NCI-H524 treated with DMSO at 0.1 percent for 48 hours (cell line): ENCODE measurements at places on chromosomes 7 and 10.
A peak's percentile ranks its signal among the peaks of the same experiment; 100 is the strongest.

- peak; percentile 72 for DNase-seq
Observed at GRCh38 chr7:106660862-106661720, at the start of gene CCDC71L. CCDC71L (minus strand) TSS chr7:106661158; CDS start chr7:106660896, 262 bp downstream.

DNA sequence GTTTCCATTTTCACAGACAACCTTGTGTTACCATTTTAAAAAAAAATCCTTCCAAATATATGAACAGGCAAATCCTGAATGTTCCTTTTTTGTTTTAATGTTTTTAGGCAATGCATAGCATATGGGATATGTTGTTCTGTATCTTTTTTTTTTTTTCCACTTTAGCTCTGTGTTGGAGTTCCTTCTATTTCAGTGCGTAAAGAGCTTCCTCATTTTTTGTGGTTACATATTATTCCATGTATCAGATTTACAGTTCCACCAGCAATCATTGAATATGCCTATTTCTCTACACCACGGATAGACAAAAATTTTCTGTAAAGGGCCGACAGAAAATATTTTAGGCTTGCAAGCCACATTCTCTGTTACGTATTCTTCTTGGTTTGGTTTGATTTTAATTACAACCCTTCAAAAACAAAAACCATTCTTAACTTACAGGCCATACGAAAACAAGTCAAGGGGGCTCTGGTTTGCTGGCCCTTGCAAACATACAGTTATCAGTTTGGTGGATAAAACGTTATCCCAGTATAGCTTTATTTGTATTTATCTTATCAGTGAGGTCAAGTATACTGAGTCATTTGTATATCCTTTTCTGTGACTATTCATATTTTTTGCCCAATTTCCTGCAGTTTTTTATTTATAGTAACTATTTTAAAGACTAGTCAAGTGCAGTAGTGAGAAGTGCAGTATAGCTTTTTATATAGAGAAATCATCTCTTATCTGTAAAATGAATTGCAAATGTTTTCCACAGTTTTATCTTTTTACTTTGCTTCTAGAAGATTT is 55.7 kb downstream of the RALA start:
- no peak for DNase-seq

GRCh38 chr10:71072823-71073210 is 139.6 kb upstream of the UNC5B start:
- no peak for DNase-seq

DNA sequence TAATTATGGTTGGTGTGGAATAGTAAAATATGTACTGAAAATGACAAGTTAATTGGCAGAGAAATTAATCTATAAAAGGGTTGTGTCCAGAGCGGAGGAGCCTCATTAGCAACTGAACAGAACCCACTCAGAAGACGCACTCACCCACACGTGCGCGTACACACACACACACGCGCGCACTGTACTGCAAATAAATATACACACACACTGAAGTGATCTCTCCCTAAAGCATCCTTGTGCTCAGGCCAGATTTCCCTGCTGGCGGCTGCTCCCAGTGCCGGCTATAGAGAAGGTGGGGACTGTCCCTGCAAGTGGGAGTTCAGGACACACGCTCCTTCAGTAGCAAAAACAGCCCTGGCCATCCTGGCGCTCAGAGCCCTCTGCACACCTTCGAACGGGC is 85.2 kb downstream of the CHST15 start:
- no peak for DNase-seq

- DNase-seq, result no peak
Observed at GRCh38 chr7:121366852-121367431, 29.2 kb downstream of the FAM3C start.

DNA sequence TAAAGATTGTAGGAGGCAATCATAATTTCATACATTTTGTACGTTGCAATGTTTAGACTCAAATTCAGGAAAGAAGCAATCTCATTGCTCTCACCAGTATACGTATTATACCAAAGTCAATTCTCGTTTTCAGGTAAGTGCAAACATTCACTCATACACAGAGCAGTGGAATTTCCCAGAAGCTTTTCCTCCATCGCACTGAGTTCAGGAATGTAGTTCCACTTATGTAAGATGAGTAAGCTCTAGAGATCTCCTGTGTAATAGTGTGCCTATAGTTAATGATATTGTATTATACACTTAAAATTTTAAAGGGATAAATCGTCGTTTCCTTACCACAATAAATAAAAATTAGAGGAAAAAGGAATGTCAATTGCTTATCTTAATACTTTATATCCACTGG is 470.8 kb upstream of the KCND2 start:
- DNase-seq, result no peak

GRCh38 chr10:51007781-51008180 is 66.5 kb upstream of the PRKG1 start:
- DNase-seq, result no peak

DNA sequence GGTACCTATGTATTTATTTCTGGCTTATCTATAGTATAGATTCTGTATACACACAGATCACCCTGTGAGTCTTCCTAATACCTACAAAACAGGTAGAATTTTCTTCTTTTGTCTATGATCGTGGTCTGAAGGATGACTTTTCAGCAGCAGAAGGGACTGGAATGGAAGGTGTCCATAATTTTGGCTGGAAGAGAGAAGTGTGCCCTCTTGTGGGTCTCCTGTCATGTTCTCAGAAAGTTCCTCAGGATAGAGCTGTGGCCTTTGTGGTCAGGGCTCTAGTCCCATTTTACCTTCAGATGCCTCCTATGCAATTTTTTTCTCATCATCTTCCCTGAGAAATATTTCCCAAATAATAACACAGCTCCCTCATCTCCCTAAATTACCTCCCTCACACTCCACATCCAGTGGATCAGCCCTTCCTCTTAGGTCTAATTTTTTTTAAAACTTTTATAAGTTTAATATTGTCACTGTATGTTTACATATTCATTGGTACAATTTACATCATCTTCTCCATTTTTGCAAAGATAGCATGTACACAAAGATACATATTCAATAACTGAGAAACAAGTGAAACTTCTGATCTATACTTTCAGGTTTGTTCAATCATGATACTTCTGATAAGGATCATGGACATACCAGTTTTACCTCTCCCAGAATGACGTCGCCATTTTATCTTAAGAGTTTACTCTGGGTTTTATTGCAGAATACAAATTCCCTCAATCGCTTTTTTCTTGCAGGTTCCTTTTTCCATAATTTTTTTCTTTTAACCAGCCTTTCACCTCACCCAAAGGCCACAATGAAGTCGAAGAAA is 112.7 kb downstream of the REEP3 start:
- no peak for DNase-seq
